ENCODE measurements at places on chromosomes 2 and 18. TPM values are rescaled to one million over a fixed set of nuclear protein-coding genes. Genes with fewer than 3 reads are reported as not detected.

Gene DAW1
- 1.4 TPM for total RNA-seq

Gene SLC30A3
- total RNA-seq, result 0.19 TPM

Gene FZD7
- total RNA-seq, result 2.6 TPM

Gene SLC11A1
- 7.6 TPM for total RNA-seq

Gene IL1A
- 3.3 TPM for total RNA-seq

Gene SUPT7L
- total RNA-seq, result 10.5 TPM
